ENCODE measurements at places on chromosomes 5 and 9.
A peak's percentile ranks its signal among the peaks of the same experiment; 100 is the strongest.

GRCh38 chr5:113047733-113048652 lies 71.4 kb downstream of the DCP2 start:
- DNase-seq: no peak

DNA sequence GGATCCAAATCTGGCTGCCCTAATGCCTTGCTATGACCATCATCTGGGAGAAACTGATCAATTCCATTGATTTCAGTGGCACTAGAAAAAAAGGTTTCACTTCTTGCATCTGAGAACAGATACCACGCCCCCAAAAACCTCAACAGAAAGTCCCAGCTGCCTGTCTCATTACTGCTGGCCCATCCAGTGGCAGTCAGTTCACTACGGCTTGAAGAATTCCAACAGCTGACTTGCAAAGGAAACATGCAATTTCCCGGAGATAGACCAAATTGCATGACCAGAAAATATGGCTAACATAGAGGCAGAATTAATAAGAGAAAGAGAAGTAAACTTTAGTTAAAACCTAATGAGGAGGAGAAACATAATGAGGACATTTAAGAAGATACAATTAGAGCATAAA lies 48.6 kb downstream of the UGCG start:
- DNase-seq: no peak

GRCh38 chr5:106476630-106477029 lies 1194.1 kb downstream of the EFNA5 start:
- DNase-seq: no peak

DNA sequence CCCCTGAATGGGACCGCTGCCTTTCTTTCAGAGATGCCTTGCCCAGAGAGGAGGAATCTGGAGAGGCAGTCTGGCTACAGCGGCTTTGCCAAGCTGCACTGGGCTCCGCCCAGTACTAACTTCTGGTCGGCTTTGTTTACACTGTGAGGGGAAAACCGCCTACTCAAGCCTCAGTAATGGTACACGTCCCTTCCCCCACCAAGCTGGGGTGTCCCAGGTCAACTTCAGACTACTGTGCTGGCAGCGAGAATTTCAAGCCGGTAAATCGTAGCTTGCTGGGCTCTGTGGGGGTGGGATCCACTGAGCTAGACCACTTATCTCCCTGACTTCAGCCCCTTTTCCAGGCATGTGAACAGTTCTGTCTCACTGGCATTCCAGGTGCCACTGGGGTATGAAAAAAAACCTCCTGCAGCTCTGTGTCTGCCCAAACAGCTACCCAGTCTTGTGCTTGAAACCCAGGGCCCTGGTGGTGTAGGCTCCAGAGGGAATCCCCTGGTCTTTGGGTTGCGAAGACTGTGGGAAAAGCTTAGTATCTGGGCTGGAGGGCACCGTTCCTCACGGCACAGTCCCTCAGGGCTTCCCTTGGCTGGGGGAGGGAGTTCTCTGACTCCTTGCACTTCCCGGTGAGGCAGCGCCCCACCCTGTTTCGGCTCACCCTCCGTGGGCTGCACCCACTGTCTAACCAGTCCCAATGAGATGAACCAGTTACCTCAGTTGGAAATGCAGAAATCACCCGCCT lies 171.2 kb downstream of the CWC27 start:
- DNase-seq: no peak

DNA sequence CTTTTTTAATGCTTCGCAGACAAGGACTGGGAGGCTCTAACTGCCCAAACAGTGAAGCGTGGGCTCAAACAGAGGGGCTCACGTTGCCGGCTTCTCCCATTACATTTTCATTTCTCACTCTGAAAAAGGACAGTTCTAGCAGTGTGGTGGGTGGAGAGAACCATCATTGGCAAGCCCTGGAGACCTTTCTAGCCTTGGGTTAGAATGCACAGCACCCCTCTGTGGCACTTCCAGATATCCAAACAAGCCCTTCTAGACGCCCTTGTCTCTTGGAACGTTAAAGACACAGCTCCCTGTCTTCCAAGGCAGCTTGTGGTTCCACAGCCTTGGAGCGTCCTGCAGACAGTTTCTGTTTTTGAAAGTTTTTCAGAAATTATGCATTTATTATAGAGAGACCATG lies 52.1 kb downstream of the MVB12B start:
- no peak for DNase-seq

GRCh38 chr9:36878986-36879982 lies 154.8 kb downstream of the PAX5 start:
- DNase-seq: no peak

DNA sequence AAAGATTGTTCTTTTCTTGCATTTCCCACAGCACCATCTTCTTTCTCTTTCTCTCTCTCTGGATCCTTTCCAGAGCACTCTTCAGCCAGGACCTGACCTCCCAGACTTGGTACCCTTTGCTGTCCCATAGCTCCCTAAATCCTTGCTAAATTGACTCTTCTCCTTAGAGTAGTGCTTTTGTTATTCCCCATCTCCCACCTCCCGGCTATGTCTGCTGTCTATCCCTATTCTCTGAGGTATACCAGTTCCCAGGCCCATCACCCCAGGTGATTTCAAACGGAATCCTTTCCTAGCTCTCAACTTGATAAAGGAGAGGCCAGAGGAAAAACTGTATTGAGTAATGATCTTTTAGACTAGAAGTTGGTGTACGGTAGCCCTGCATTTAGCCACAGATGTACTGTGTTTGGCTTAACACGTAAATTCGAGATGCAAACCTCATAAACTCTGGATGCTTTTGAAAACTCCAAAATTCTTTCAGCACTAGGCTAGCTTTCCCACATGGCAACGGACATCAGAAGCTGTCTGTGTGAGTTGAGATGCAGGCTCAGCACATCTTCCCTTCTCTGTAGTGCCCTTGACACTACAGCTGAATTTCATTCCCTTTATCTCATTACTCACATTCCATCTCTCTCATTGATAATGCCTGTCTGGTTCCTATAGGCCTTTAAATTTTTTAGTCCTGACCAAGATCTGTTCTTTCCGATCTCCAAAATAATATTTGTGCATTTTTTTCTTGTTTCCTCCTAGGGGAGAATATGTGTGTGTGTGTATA lies 320.8 kb upstream of the ITGA1 start:
- DNase-seq: no peak

DNA sequence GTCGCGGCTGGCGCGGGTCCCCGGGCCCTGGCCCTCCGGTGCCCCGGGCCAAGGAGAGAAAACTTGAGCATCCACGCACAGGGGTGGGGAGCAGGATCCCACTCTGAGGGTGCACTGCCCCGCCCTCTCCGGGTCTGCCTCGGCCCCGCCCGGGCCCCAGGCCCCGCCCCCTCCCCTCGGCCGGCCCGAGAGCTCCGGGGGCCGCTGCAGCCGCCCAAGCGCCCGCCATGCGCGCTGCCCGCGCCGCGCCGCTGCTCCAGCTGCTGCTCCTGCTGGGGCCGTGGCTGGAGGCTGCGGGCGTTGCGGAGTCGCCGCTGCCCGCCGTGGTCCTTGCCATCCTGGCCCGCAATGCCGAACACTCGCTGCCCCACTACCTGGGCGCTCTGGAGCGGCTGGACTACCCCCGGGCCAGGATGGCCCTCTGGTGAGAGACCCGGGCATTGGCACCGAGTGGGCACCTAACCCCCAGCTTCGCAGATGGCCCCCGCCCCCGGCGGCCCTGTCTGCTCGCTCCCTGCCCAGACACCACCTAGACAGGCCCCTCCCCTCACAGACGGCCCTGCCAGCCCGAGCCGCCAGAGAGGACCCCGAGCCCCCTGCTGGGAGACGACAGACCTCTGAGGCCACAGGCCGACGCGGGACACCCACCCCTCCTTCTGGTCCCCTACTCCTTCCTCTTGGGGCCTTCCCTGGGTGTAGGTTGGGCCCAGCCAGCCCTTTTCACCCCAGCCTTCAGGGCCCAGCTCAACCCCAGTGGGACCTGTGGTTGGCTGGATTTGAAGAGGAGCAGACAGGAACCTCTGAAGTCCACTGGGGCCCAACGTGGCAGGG lies at the start of gene CERCAM:
Gene CERCAM, plus strand, starts transcription at position 207 of the 831 bp plus-strand sequence. Its CDS starts 21 bp downstream, at position 228.
- DNase-seq: peak; percentile 29

DNA sequence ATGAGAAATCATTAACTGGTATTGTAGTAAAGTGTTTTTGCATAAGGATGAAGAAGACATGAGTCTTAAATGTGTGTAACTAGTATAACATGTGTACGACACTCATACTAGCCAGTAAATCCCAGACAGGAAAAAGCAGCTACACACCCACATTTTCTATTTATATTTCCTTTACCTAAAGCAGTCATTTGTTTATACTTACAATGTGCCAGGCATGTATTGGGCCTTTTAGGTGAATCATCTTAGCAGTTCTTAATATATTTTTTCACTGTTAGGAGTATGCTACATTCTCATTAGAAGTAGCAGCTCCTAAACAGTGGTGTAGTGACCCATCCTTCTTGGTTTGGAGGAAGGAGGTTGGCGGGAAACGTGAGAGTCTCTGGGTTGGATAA lies 55.8 kb upstream of the TMC1 start:
- DNase-seq: no peak

GRCh38 chr9:97511655-97512427 lies 10.4 kb downstream of the TMOD1 start:
- no peak for DNase-seq

- no peak for DNase-seq
Observed at GRCh38 chr9:35552376-35552775, 52.7 kb upstream of the TESK1 start.

- no peak for DNase-seq
Observed at GRCh38 chr9:93318480-93318879, 133.0 kb upstream of the FAM120A start.

DNA sequence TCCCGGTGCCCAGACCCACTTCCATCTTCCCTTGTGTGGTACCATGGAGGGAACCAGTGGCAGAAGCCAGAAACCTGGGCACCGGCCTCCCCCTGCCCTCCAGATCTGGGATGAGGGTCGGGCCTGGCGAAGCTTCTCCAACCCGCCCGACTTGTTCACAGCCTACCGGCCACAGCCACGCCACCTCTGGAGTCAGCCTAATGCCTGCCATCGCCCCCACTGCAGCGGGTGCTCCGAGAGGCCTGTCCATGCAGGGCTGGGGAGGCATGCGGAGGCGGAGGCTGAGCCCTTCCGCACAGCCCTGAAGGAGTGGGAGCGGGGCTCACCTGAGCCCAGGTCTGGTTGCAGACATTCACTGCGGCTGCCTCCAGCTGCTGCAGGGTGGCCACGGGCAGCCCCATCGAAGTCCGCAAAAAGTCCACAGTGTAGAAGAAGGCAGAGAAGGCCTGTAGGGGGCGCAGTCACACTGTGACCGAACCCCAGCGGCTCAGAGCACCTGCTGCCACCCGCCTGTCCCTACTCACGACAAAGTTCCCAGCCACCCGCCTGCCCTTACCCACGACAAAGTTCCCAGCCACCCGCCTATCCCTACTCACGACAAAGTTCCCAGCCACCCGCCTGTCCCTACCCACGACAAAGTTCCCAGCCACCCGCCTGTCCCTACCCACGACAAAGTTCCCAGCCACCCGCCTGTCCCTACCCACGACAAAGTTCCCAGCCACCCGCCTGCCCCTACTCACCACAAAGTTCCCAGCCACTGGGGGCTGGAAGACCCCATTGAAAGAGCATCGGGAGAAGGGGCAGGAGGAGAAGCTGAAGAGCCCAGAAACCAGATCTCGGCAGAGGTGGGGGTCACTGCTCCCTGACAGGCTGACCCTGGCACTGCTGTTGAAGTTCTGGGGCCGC lies 3.8 kb upstream of the NPDC1 start:
- DNase-seq: no peak

DNA sequence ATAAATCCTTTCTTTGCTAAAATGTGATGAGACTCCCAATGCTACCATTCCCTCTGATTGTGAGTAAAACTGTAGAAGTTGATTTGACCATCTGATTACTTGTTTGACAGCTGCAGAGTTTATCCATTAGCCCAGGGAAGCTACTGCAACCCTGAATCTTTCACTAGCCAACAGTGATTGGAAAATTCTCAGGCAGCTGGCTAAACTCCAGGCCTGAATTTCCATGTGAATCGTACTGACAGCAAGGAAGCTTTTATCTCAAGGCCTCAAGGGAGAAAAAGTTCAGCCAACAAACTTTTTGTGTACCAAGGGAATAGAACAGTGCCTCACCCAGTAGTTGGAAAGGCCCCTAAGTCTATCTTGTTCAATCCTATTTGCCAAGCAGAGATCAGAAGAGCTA lies 246.7 kb upstream of the TRPM3 start:
- DNase-seq: no peak

DNA sequence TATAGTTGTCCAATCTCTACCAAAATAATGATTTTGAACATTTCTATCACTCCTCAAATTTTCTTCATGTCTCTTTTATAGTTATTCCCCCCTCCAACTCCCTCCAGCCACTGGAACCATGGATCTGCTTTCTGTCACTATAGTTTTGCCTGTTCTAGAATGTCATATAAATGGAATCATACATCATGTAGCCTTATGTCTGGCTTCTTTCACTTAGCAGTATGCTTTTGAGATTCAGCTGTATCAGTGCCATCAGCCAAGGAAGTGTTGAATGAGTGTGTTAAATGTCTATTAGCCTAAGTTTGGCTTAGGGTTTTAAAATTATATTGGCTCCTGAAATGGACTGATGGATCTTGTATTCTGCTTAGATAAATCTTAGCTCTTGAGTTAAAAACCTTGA lies 36.0 kb downstream of the UBE2D2 start:
- no peak for DNase-seq

- DNase-seq: no peak
Observed at GRCh38 chr5:80804332-80804731, 149.5 kb upstream of the DHFR start.

- DNase-seq: no peak
Observed at GRCh38 chr9:120688758-120689157, 25.5 kb downstream of the MEGF9 start.

DNA sequence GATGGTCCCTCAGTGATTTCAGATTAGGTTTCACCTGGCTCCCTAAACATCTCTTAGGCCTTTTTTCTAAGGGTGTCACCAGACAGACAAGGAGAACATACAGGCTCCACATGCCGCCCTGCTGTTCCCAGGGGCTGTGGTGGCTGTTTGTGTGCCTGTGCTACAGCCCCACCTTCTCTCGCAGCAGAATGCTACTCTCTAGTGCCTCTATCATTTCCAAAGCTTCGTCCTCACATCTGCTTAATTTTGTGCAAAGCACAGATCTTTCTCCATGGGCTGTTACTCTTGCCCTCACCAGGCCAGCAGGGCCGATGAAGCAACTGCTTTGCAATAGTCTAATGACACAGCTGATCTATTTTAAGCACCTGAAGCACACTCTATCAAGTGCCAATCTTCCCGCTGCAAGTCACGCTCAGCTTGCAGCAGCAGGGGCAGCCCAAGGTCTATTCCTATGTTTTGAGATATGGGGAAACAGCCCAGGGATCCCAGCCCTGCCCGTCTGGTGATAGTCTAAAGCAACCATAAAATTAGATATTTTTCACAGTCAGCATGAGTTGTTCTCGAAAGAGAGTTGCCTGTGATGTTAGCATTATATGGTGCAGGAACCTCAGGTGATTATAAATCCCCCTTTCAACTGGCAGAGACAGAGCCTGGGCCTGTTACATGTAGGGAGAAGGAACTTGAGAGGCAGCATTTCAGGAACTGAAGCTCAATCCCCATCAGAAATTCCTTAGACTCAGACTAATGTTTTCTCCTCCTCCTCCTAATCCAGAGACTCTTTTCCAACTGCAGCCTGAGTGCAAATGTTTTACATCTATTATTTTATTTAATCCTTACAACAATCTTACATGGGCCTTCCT lies 12.7 kb downstream of the ABLIM3 start:
- DNase-seq: no peak

Measured in T-helper 22 cell (primary cell).